Stimulated activated CD4-positive, alpha-beta T cell treated with anti-CD3 and anti-CD28 coated beads, Interleukin-15, amount 100 ng/mL, for 1 hour (primary cell): ENCODE measurements at places on chromosomes 2 and 18.

GRCh38 chr2:159409116-159409800 is 122.8 kb upstream of the WDSUB1 start:
- DNase-seq = no peak

DNA sequence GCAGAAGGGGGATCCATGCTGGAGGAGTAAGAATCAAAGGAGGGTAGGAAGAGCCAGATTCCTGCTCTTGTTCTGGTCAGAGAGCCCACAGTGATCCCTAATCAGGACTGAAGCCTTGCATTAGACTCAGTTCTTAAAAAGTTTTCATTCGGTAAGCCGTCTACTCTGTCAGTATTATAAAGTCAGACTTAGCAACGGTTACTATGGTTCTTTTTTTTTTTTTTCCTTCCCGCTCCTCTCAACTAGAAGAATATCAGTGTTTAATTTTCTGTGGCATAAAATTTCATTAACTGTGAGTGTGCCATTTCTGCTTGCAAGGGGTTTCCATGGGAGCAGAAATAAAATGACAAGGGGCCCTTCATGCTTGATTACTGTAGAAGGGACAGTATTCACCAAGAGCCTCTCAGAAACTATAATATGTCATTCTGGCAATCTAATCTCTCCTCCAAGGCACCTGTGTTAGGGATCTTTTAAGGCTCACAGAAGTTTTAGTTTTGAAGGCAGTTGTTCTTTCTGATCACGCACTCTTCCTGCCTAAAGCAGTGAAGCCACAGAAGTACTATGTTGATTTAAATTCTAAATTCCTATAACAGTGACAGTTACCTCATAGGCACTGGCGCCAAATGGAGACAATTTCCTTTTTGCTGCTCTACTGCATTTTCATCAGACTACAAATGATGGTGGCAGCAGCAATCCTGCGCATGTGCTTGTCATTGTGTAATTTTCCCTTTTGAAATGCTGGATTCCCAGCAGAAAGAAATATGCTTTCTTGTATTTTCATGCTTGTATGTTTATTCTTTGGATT is 57.0 kb downstream of the OSBPL6 start:
- DNase-seq = no peak

DNA sequence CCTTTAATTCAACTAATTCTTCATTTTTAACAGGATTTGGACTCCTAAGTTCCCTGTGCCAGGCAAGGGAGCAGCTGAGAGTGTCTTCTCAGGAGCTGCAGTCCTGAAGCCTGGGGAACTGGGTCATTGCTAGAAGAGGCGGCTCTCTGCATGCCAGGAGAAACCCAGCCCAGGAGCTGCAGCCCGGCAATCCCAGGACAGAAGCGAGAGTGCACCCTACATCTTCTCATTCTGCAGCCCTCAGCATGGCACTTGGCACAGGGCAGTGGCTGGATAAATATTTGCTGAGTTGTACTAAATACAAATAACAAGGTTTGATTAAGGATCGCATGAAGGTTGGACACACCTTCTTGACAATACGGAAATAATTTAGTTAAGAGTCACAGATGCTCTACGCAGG is 244.9 kb upstream of the PXDN start:
- DNase-seq = no peak

DNA sequence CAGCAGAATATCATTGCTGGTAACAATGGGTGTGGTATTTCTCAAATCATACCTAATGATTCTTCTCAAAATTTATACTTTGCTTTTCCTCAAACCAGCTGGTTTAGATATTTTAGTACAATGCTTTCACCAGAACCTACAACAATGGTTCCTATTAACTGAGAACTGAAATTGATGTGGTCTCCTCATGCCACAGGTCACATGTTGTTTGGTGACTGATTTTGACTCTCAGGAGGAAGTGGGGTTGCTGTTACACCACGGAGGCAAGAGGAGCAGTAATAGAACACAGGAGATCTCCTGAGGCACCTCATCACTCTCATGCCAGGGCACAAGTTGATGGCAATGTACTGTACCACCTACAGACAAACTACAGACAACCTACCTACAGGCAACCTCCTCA is 3.0 kb upstream of the CEP68 start:
- no peak for DNase-seq

- no peak for DNase-seq
These were observed 12.5 kb downstream of the FBXO11 start for GRCh38 chr2:47893771-47894170.

GRCh38 chr2:100405403-100406119 is 11.9 kb downstream of the CHST10 start:
- no peak for DNase-seq

DNA sequence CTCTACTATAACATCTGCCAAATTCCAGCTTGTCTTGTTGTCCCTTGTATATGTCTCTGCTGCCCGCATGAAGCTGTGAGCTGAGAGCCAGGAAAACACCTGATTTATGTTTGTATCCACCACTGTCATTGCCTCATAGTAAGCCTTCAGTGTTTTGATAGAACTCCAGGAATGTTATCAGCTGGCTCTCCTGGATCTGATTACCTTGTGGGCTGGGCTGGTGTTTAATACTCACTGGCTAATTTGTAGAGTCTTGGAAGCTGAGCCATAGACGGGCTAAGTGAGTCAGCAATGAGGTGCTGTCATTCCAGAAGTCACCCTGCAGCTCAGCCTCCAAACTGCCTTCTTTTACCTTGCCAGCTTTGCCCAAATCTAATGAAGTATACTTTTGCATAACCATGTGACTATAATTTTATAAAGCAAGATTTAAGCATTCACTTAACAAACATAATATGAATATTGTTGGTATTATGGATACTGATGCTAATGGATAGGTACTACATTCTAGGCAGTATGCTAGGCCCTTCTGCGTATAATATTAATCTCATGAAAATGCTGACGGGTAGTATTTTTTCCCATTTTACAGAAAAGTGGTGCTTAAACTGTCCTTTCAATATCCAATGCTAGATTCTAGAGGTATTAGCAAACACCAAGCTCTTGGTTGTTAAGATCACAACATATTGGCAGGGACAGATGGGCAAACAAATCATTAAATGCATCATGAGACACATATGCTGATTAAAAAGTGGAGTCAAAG is 62.7 kb upstream of the GATA6 start:
- DNase-seq = no peak

GRCh38 chr2:205500951-205501350 is 181.3 kb upstream of the NRP2 start:
- DNase-seq = no peak

- DNase-seq = no peak
These were observed 916.0 kb upstream of the CELF4 start for GRCh38 chr18:38481576-38481975.

- no peak for DNase-seq
These were observed 45.2 kb upstream of the SCG2 start for GRCh38 chr2:223647258-223647952.

- DNase-seq = no peak
These were observed 170.1 kb downstream of the FHOD3 start for GRCh38 chr18:36467614-36468013.

DNA sequence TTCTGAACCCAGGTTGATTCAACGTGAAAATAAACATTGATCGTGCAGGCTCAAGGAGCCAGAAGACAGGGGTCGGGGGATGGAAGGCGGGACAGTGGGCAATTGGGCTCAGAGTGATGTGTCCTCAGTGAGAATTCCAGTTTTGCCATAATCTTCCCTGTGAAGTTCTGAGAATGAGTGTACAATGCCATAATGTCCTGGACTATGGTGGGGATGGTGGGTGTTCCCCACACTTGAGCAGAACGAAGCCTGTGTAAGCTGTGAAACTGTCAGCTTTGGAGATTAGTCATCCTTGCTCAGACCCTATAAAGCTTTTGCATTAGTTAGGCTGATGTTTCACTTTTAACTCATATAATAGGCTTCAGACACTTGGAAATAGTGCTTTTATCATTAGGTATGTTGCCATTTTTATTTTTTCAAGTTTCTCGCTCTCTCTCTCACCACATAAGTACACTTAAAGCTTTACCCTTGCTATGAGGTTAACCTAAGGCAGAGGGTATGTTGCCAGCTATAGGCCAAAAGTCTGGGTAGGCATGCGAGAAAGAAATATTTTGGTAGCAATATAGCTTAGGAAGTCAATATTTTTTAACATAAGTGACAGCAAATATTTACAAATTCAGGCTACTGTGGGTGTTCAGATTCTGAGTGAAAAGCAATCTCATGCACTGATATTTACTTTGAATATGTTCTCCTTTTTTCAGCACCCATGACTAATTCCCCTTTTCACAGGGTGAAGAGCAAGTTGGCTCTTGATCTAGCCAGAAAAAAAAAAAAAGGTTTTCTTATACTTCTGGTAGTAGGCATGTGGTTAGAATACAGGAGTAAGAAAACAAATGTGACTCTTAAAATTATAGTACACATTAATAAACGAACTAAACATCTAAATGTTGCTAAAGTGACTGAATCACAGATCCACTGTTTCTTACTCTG is 47.2 kb downstream of the CDC42EP3 start:
- no peak for DNase-seq

- DNase-seq = no peak
These were observed 3.3 kb downstream of the TWSG1 start for GRCh38 chr18:9337873-9338272.

DNA sequence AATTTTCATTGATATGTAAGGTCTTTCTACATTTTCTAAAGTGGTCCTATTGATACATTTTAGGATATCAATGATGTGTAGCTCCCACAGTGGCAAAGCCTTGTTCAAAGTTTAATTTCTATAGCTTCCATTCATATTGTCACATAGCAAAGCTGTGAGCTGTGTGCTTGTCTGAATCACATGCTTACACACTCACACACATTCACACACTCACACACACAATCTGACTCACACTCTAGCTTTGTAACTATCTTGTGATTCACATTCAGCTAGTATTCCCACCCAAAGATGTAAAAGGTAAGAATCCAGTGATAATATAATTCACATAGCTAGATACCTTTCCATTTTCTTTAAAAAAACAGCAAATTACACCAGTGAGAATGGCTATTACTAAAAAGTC is 58.7 kb downstream of the MAPRE2 start:
- DNase-seq = no peak

DNA sequence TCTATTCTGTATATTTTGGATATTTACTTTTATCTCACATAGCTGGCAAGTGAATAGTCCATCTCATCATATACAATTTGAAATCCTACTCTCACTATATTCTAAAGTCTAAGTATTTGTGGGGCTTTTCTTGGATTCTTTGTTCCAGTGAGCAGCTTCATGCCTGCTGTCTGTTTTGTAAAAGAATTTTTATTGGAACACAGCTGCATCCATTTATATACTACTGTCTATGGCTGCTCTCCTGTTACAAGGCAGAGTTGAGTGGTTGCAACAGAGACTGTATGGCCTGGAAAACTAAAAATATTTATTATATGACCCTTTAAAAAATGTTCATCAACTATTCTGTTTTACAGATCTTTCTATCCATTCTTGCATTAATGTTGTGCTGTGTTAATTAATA is 193.3 kb upstream of the KLHL14 start:
- no peak for DNase-seq

DNA sequence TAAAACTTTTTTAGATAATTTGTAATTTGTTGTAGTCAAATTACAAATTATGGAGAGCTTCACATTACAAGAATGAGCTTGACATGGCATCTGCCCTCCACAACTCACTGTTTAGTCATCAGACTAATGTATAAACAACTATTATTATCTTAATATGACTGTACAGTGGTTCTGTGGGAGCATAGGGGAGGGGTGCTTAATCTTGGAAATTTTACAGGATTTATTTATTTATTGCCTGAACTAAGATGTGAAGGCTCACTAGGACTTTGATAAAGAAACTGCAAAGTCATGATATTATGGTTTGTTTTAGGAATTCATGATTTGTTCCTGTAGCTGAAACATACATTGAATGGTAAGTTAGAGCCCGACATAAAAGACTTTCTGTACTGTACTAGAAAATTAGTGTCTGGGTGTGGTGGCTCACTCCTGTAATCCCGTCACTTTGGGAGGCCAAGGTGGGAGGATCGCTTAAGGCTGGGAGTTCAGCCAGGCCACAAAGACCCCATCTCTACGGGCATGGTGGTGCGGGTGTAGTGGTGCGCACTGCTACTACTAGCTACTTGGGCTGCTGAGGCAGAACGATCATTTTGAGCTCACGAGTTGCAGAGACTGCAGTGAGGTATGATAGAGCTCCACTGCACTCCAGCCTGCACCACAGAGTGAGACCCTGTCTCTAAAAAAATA is 2.1 kb downstream of the MARCHF7 start:
- DNase-seq = no peak

DNA sequence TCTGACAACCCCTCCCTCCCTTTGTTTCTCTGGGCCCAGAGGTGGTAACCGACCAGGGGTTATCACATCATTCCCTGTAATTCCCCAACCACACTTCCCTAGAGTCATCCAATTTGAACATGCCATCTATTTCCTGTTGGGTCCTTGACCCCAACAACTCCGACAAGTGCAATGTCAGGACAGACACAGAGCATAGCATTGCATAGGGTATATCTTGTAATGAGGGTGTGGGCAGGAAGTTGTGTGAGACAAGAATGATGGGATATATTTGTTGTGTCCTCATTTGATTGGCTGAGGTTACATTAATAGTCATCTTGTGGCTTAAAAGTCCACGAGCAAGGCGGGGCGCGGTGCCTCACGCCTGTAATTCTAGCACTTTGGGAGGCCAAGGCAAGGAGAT is 33.4 kb upstream of the CNOT11 start:
- no peak for DNase-seq

DNA sequence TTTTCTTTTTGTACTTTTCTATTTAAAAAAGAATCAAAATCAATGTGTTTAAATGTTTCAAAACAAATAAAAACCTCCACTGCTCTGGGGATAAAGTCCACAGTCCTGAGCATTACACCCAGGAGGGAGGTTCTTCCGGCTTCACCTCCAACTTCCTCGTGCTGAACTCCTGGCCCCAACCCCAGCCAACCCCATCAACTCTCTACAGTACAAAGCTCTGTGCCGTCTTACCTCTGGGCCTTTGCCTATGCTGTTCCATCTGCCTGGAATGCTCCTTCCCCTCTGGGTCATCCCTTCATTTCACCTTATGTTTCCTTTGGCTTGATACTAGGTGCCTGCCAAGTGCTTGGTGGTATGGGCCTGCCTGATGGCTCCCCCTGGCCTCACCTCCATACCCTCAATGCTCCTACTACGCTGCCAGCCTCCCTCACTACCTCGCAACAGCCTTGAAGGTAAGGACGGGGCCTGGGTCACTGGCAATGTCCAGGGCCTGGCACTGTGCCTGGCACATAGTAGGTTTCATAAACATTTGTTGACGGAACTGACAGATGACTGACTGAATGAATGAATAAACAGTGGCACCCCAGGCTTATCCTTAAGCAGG is 28.8 kb downstream of the SDC1 start:
- DNase-seq = no peak

DNA sequence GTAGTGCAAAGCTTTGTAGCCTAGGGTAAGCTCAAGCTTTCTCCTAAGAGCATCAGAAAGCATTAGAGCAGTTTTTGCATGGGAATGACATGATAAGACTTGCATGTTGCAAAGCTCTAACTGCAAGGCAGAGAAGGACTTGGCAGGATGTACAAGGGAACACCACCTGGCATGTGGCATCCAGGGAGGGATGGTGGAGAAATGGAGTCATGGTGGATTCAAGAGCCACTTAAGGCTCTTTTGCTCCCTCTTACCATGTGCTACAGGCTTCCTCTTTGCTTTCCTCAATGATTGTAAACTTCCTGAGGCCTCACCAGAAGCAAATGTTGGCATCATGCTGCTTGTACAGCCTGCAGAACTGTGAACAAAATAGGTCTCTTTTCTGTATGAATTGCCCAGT is 266.0 kb downstream of the GLI2 start:
- DNase-seq = no peak
